Activated gamma-delta T cell treated with Interleukin-2 at 50 U/mL for 16 hours (primary cell): ENCODE measurements at places on chromosomes 12 and 14.
A peak's percentile ranks its signal among the peaks of the same experiment; 100 is the strongest.

GRCh38 chr12:83796531-83796930 lies 1109.8 kb downstream of the TMTC2 start:
- no peak for DNase-seq

- no peak for DNase-seq
Observed at GRCh38 chr14:105315941-105316576, 1.5 kb downstream of the PACS2 start.

- no peak for DNase-seq
Observed at GRCh38 chr14:99604766-99605298, 825 bp upstream of the CCDC85C start.

- no peak for DNase-seq
Observed at GRCh38 chr14:73913256-73913655, 26.6 kb downstream of the ZNF410 start.

GRCh38 chr14:24066496-24067132 lies 4.7 kb upstream of the CPNE6 start:
- DNase-seq: no peak

GRCh38 chr14:32813401-32813800 lies 125.3 kb upstream of the NPAS3 start:
- no peak for DNase-seq

DNA sequence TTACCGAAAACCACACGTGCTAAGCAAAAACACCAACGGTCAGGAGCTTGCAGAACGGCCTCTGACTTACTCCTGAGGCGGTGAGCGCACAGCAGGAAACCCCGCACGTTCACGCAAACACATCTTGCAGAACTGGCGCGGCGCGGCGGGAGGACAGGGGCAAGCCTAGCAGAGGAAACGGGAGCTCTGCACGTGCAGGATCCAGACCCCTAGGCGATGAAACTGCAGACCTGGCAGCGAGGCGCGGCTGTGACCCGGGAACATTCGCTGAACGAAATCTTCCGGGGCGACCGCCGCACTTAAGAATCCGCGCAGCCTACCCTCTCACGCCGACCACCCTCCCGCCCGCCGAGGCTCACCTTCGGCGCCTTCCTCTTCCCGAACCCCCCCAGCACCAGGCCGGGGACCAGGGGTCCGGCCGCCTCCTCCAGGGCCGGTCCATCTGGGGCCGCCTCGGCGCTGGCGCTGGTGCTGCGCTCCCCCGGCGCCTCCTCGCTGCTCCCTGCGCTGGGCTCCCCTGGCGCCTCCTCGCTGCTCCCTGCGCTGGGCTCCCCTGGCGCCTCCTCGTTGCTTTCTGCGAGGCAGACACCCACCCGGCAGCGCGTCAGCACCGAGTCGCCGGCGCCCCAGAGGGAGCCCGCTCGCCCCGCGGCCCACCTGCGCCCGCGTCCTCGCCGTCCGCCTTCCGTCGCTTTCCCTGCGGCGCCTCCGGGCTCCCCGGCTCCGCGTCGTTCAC lies 615 bp downstream of the DDX51 start:
- peak; percentile 24 for DNase-seq

- no peak for DNase-seq
Observed at GRCh38 chr12:63304887-63305316, 153.9 kb upstream of the AVPR1A start.

GRCh38 chr14:90604356-90604755 lies 207.5 kb downstream of the CALM1 start:
- no peak for DNase-seq

DNA sequence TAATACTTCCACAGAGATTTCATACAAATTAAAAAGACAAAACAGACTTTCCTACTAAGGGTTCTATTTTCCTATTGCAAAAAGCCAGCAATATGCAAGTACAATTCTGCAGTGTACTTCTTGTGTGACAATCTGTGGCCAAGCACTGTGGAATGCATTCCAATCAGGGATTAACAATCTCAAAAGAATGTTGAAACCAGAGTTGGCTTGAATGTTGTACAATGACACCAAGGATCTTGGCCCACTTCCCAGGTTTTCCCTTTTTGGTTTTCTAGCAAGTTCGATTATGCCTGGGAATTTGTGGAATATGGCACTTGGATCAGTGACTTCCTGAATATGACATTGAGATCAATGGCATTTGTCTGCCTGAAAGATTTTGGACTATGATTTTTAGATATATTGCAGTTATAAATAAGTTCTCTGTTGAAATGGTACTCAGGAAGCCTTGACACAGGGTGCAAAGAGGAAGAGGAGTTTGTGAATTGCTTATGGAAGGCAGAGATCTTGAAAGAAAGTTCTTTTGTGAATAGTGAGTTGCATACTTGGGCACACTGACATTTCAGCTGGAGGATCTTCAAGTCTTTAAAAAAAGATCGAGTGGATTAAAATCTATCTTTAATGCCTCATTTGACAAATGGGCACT lies 81.4 kb upstream of the FERMT2 start:
- no peak for DNase-seq

GRCh38 chr14:105528586-105529318 lies 2.4 kb downstream of the TMEM121 start:
- no peak for DNase-seq

DNA sequence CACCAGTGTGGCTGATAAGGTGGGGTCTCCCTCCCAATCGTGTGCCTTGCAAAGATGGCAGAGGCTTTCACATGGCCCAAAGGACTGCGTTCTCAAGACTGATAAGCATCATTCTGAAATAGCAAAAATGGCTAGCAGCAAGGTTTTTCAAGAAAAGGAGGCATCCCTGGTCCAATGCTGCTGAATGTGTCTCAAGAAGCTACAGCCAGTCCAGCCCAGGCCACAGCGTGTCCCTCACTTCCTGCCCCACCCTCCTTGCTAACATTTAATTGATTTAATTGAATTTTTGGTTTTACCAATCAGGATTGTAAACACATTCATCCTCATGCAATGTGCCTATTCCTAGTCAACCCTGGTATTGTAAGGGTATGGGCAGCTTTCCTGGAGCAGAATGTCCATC lies 55.9 kb downstream of the C14orf132 start:
- DNase-seq: no peak

GRCh38 chr12:26092346-26093105 lies 32.3 kb downstream of the BHLHE41 start:
- no peak for DNase-seq

- no peak for DNase-seq
Observed at GRCh38 chr12:91098941-91099340, 12.4 kb downstream of the LUM start.

GRCh38 chr14:67373347-67373746 lies 13.2 kb downstream of the EIF2S1 start:
- no peak for DNase-seq

DNA sequence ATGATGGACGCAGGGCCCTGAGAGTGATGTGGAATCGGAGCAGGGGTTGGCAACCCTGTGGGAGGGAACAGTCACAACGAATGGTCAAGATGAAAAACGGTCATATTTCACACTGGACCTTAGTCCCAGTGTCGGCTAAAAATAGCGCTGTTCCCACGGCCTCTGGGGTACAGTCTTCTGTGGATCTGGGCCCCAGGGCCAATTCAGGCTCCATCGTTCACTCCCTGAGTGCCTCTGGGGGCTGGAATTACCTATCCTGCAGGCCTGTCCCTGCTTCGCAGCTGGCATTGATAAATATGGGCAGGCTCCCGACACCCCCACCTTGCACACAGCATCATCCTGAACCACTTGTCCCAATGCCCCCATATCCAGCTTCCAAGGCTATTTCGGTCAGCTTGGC lies 18.6 kb downstream of the GSC start:
- no peak for DNase-seq

DNA sequence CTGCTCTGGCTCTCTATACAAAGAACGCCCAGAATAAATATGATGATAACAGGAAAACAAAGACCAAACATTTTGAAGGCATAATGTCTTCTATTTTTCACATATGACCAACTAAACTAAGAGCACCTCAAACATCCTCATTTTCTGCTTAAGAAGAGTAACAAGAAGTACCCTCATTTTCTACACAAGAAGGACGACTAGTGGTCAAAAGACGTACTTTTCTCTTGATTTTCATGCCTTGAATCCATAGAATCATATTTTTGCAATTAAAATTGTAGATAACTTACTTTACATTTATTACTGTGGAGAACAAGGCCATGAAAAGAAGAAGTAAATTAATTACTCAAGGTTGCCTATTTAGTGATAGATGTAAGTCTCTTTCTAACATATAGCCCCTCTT lies 358.6 kb downstream of the DUSP6 start:
- no peak for DNase-seq

- no peak for DNase-seq
Observed at GRCh38 chr14:80428671-80429070, 217.4 kb upstream of the DIO2 start.

DNA sequence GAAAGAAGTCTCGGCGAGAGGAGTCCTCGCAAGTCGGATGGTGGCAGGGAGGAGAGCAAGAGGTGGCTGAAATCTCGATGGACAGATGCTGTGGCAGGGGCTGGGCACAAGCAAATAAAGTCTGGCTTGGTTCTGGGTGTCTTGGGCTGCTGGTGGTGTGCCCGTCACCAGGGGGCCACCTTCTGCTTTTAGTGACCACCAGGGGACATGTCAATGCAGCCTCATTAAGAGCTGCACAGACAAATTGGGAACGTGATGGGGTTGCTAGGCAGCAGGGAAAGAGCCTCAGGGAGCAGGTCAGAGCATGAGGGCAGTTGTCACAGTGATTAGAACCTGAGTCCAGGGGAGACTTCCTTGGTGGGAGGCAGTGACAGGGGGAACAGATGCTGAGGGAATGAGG lies 44.0 kb downstream of the LRRC74A start:
- DNase-seq: no peak

GRCh38 chr12:31321897-31322228 lies 4.1 kb downstream of the SINHCAF start:
- no peak for DNase-seq

- no peak for DNase-seq
Observed at GRCh38 chr14:75450381-75451276, 22.8 kb downstream of the JDP2 start.

DNA sequence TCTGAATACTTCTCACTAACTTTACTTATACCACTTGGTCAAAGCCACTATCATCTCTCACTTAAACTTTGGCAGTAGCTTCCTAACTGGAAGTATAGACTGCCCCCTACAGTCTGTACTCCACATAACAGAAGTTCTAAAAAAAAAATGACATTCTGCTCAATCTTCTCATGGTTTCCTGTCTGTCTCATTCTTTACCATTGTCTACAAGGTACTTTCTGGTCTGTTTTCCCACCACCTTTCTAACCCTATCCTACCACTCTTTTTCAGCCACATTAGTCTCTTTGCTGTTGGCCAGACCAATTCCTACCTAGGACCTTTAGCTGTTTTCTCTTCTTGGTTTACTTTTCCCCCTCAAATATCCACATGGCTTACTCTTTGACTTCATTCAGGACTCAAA lies 14.7 kb downstream of the CPSF6 start:
- DNase-seq: no peak

DNA sequence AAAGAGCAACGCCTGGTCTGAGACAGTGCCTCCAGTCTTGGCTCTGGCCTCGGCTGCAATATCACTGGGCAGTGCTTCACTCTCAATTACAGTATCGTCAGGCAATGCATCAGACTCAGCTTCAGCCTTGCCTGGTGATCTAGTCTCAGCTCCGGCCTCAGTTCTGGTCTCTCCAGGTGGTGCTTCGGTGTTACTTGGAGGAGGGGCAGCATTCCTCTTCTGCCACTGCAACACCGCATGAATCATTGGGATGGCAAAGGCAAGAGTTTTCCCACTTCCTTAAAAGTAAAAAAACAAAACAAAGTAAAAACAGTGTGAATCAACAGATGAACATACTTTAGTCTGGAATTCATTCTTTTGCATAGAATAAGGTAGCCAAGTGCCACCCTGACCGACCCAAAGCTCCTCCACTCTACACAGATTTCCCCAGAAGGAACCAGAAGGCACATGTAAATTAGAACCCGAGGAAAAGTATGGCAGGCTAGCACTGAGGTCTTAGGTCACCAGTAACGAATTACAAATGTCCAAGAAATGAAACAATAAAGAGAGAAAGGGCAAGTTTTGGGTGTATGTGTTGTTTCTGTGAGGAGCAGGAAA lies 18.6 kb downstream of the DDX24 start:
- DNase-seq: no peak

DNA sequence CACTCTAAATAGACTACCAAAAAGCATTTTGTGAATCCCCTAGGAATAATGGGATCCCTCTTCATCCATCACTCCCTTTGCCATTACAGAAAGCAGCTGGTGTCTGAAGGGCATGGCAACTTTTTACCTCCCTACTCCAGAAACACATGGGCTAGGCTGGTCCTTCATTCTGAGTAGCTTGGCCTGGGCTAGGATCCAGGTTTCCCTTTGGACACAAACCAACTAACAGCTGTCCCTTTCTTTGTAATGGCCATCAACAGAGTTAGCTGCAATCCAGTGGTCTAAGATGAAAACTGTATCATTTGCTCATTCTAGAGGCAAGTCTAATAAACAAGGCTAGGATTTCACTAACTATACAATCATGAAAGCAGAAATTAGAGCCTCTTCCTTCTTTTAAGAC lies 7.4 kb downstream of the GRIN2B start:
- no peak for DNase-seq

DNA sequence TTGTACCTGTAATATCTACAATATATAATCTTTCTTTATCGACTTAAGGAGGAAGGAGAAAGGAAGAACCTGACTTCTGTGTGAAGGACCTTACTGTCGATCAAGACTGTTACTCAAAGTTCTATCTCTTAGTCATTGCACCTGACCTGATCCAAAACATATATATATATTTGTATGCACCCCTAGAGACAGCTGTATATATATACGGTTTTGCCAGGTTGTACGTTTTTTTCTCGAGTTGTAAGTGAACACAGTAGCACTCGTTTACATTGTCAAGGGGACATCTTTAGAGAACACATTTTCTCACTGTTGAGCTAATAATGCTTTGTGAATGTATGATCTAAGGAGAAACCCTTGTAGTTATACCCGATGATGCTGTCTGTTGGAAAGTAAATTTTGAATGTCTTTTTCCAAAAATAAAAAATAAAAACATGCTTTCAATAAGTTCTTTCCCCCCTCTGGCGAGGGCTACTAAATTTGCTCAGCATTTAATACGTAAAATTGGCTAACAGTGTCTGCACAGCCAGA lies 536 bp upstream of the SLC35E3 start:
- no peak for DNase-seq

- DNase-seq: no peak
Observed at GRCh38 chr12:51000245-51000644, 25.9 kb downstream of the SLC11A2 start.

DNA sequence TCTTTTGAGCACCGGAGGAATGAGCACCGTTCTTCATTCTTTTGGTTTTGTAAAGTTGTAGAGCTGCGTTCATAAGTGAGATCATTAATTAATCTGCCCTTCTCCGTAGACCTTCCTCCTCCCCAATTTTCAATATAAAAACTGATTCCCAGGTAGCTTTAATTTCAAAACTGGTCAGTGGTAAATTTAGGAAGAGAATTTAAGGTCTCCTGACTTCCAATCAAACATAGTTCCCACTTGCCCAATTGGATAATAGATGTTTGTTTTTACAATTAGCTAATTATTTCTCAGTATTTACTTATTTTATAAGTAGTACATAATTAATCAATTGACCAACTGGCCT lies 27.2 kb upstream of the YBX3 start:
- DNase-seq: no peak

GRCh38 chr12:114729731-114730130 lies 45.8 kb upstream of the TBX3 start:
- DNase-seq: no peak

GRCh38 chr12:68536885-68537485 lies 73.7 kb upstream of the RAP1B start:
- no peak for DNase-seq

- DNase-seq: no peak
Observed at GRCh38 chr12:24996820-24997219, 47.9 kb upstream of the BCAT1 start.
